ENCODE measurements at places on chromosomes 5 and 9. TPM values are rescaled to one million over a fixed set of nuclear protein-coding genes. Genes with fewer than 3 reads are reported as not detected.

FKTN gene
- total RNA-seq: 21.2 TPM

SHROOM1 gene
- total RNA-seq: 0.82 TPM

SLC34A1 gene
- not detected for total RNA-seq

EQTN gene
- 1.6 TPM for total RNA-seq
